ENCODE measurements at places on chromosomes 2 and 18.

DNA sequence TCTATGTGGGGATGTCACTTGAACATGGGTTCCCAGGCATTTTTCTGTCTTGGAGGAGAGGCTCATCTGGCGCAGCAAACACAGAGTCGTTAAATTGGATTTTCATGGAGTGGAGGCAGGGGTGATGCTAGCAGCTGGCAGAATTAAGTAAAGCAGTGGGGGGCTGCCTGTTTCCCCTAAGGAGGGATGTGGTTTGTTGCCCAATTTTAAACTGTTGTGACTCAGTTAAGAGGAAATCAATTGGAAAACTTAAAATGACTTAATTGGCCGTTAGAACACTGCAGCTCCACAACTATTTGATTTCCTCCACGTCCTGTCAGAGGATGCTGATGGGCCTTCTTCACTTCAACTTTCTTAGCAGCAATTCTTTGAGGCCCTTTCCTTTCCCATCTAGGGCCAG is 354.1 kb upstream of the ATP5MC3 start:
- DNase-seq = no peak

- peak; percentile 83 for DNase-seq
These were observed 533 bp downstream of the CXCR4 start for GRCh38 chr2:136117391-136117841.

- no peak for DNase-seq
These were observed 218.8 kb downstream of the SCG2 start for GRCh38 chr2:223383315-223383714.

- DNase-seq = no peak
These were observed 48.4 kb downstream of the BOLA3 start for GRCh38 chr2:74099271-74099670.

- DNase-seq = no peak
These were observed 46.5 kb downstream of the DPP10 start for GRCh38 chr2:114488841-114489530.

- DNase-seq = no peak
These were observed 97.9 kb downstream of the FIGN start for GRCh38 chr2:163637871-163638270.

DNA sequence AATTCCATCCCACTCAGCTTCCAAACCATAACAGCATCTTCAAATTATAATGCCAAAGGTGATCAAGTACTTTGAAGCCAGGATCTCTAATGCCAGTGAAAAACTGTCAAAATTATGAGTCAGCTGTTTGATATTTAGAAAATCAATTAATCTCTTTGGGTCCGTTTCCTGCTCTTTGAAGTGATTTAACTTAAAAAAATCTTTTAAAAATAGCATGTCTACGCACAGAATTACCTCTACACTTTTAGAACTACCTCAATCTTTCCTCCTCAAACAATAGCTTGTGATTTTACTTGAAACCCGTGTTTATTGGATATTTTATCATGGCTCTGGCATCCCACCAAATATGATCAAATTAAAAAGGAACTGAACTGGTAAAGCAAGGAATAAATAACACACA is 31.3 kb upstream of the TANK start:
- DNase-seq = no peak

GRCh38 chr2:14930441-14930840 is 297.9 kb downstream of the LRATD1 start:
- no peak for DNase-seq

DNA sequence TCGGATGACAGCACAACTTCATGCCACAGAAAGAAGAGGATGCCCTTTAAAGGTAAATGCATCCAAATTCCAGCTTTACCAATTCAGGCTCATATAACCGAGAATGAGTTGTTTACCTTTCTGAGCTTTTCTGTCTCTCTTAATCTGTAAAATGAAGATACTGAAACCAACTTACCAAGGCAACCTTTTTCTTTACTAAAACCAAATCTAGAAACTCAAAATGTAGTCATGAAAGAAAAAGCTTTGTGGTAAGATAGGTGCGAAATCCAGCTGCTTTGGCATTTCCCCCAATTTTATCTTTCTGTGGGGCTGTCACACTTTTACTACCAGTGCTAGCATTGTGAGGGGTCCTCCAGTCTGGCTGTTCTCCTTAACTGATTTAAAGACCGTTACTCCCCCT is 240.4 kb downstream of the IKZF2 start:
- DNase-seq = no peak

DNA sequence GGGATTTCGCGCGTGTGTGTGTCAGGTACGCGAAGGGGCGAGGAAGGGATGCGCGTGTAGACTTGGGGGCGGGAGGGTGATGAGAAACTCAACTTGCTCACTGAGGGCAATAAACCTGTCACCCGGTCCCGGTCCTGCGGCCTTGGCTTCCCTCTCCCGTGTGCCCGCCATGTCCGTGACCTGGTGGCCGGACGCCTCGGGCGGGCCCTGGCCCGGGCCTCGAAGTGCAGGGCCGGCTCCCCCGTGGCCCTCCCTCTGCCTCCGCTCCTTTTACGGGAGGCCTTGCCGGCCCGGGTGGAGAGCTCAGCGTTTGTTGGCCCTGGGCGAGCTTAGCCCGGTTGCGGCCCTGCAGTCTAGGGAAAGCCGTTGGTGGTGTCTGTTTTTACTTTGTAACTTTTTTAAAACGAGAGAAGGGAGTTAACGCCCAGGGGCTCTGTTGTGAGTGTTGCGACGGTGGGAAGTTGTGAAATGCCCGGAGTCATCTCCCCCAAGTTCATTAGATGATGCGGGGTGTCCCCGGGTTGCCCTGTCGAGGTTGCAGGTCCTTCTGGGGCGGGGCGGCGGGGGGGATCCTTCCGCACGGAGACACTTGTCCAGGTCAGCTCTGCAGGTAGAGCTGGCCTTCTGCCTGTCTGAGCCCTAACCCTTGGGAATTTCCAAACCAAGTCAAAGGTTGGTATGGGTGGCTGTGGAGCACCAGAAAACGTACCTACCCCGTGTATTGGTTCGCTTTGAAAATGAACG is 883 bp downstream of the SMCHD1 start:
- no peak for DNase-seq

DNA sequence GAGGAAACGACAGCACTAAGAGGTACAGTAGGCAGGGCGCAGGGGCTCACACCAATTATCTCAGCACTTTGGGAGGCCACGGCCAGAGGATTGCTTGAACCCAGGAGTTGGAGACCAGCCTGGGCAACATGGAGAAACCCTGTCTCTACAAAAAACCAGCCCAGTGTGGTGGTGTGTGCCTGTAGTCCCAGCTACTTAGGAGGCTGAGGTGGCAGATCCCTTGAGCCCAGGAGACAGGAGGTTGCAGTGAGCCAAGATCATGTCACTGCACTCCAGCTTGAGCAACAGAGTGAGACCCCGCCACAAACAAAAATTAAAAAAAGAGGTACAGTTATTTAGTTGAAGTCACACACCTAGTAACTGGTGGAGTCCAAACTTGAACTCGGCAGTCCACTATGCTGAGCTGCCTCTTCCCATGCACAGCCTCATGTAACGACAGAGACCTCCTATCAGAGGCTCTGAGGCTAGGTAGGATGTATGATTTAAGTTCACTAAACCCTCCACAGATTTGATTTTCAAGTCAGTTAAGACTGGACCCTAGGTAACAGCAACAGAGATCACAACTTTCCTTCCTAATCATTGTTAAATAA is 8.7 kb downstream of the STK17B start:
- DNase-seq = no peak

- DNase-seq = no peak
These were observed 325.4 kb downstream of the ERBB4 start for GRCh38 chr2:212213191-212213590.

DNA sequence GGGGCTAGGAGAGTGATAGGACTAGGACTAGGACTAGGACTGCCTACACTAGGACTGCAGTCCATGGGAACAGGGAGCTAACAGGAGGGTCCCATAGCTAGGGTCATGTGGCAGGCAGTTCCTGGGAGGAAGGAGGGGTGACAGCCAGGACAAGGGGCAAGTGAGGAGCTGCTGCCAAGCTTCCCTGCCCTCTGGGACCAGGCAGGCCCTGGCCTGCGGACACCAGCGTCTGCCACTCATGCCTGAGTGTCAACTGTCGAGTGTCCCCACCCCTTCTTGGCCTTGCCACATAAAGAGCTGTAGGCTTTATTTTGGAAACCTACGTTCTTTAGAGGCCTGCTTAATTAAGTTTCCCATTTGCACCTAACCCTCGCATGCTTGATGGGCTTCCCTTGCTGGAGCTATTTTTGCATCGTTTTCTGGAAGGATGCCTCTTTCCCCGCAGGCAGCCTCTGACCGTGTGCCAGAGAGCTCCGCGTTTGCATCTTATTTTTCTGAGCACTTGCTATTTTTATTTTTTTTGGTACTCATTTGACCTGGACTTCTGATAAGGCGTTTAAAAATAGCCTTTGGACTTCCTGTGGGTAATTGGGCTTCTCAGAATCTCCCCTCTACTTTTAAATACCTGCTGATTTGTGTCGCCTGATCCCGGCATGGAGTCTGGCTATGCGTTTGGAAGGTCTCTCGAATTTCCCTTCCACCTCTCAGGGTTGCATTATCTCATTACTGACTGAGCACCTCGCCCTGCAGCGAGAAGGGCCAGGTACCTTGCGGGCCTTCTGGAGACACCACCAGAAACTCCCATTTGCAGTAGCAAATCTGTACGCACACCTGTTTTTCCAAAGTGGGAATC is 66.4 kb downstream of the SH3RF3 start:
- no peak for DNase-seq

DNA sequence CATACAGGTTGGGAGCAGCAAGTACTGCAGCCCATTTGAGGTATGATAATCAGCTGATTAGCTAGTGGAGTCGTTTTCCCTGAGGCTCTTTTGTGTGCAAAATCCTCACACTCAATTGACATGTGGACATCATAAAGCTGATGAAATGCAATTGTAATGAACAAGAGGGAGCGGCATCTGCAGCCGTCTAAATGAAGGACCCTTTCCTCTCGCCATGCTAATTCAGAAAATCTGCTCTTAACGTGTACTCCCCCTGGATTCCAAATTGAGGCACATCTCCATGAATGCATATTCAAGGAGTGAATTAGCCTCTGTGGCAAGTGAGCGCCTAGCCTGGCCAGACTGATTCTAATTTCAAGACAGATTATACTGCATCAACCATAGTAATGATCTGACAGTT is 260.9 kb upstream of the ATP5MC3 start:
- no peak for DNase-seq

- DNase-seq = no peak
These were observed 136.5 kb upstream of the CDH20 start for GRCh38 chr18:61196750-61197149.

DNA sequence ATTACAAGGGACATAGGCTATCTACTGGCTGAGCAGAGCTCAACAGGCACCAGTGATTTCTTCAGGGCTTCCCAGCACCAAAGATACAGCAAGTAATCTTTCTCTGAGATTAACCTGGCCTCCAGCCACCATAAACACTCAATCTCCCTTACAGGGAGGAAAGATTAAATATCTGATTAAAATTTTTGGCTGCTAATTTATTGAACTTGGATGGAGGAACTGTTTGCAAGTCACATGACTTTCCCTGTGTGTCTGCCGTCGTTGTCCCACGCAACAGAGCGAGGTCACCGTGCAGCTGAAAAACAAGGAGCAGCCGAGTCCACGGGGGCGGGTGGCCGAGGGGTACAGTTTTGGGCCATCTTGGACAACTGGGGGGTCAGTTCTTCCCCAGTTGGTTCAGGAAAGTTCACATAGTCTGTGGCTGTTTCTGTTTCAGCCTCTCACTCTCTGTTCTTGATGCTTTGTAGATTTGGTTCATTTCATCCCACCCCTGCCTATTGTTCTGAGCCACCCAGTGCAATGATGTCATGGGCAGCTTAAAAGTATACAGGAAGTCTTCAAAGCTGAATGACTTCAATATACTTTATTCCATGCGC is 186.8 kb upstream of the CTAGE1 start:
- DNase-seq = no peak

- no peak for DNase-seq
These were observed 253.2 kb upstream of the EPC2 start for GRCh38 chr2:148391324-148391723.

GRCh38 chr18:21513292-21513691 is 87.2 kb downstream of the ESCO1 start:
- no peak for DNase-seq

- no peak for DNase-seq
These were observed 353.8 kb upstream of the SALL3 start for GRCh38 chr18:78625847-78626246.

DNA sequence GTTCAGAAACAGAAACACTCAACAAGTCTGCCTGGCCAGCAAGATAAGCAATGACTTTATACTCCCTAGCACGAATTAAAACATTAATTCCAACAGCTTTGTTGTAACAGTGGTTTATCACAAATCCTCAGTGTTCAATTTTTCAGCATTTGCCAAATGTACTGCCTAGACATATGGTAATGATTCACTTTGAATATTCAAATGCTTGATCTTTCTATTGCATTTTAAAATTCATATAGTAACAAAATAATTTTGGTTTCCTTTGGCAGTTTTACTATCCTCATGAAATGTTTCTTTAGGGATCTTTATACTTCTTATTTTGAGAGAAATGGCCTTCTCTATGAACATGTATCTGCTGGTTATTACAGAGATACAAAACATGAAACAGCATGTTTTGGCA is 851.8 kb upstream of the NXPH2 start:
- no peak for DNase-seq

GRCh38 chr18:29361843-29362242 is 1184.9 kb upstream of the CDH2 start:
- DNase-seq = no peak

DNA sequence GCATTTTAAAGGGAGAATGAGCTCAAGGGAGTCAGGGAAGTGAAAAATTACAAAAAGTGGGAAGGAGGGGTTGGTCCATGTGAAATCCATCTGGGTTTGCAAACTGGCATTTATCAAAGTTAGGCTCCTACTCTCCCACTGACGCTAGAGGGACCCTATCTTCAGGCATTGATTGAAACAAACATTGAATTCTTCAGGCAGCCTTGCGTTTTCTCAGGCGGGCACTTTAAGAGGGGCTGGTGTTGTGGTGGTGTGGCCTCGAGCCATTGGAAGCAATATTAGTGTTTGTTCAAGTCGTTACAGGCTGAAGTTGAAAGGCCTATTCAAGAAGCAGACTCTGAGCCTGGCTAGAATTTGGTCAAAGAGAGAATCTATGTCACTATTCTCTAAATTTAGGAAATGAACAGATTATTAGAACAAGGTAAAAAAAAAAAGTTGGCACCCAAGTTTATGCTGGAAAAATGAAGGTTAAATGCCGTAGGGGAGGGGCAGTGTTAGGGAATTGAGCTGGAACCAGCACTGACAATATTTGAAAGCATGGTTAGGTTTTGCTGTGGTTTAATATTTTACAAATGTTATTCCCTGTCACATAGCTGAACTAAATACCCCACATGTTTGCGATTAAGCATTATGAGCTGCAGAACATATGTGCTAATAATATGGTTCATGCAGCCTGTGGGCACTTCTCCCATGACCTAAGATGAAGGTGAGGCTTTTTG is 36.8 kb downstream of the STON1 start:
- no peak for DNase-seq

DNA sequence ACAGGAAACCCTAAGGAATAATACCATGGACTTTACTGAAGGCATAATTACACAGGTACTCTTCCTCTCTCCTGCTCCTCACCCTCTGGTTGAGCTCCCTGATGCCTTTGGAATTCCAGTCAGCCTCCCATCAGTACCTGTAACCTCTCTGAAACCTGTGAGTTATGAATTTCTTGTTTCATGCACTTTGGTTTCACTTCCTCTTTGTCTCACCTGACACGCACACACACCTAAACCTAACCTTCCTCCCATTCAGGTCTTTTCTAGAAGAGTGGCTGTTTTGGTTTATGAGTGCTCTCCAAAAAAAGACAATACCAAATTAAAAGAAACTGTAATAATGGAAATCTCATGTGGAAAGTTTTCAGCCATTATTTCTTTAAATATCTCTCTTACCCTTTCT is 451.3 kb upstream of the VWC2L start:
- no peak for DNase-seq

All from posterior cingulate gyrus (tissue), 11 donors.